ENCODE measurements at places on chromosomes 7 and 10.

DNA sequence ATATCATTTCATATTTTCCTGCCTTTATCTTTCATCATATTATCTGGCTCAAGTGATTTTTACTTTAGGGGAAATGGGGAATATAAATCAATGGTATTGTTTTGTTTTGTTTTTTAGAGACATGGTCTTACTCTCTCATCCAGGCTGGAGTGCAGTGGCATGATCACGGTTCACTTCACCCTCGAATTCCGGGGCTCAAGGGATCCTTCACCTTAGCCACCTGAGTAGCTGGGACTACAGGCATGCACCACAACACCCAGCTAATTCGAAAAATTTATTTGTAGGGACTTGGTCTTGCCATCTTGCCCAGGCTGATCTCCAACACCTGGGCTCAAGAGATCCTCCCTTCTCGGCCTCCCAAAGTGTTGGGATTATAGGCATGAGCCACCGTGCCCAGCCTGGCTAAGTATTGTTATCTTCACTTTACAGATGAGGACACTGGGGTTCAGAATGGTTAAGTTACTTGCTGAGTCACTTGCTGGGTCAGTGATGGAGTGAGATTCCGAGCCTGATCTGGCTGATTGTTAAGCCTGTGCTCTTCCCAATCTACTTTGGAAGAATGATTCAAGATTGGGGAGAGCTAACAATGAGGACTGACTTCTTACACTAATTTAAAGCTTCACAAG is 3.7 kb upstream of the SLC16A9 start:
- no peak for DNase-seq

DNA sequence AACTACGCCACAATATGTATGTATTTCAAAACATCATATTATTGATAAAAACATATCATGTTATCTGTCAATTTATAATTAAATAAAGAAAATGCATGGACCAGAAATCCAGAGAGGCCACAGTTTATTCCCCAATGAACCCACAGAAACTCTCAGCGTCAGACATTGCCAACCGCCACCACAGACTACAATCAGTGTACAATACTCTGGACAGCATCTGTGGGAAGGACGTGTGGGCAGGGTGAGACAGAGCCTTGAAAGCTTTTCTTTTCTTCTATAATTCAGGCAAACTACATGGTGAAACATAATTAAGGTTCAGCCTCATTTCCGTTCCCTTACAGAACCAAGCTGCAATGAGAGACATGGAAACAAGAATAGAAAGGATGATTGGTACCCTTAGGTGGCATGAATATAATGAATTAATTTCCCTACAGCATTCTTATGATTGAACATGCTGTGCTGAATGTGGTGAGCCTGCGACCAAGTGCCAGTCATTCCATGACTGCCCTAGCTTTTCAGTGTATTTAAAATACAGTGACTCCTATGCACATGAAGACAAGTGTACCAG is 909.3 kb downstream of the SORCS1 start:
- DNase-seq = no peak

- DNase-seq = no peak
Observed at GRCh38 chr10:124903111-124903510, 38.8 kb upstream of the ZRANB1 start.

DNA sequence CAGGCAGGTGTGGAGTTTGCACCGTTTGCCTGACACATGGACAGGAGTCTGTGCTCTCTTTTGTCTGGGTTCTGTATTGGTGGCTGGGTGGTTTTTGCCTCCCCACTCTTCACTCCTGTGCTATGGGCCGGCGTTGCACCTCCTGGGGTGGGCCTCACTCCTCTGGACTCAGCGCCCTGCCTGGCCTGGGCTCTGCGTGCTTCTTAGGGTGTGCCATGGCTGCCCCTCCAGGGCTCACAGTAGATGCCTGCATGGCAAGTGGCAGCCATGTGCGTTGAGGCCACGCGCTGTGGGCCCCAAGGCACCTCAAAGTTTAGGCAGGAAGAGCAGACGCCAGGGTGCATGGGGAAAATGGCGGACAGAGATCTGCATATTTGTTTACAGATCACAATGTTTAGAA is 319.8 kb downstream of the ADARB2 start:
- DNase-seq = no peak

GRCh38 chr10:4868357-4868657 is 42.3 kb downstream of the AKR1E2 start:
- no peak for DNase-seq

DNA sequence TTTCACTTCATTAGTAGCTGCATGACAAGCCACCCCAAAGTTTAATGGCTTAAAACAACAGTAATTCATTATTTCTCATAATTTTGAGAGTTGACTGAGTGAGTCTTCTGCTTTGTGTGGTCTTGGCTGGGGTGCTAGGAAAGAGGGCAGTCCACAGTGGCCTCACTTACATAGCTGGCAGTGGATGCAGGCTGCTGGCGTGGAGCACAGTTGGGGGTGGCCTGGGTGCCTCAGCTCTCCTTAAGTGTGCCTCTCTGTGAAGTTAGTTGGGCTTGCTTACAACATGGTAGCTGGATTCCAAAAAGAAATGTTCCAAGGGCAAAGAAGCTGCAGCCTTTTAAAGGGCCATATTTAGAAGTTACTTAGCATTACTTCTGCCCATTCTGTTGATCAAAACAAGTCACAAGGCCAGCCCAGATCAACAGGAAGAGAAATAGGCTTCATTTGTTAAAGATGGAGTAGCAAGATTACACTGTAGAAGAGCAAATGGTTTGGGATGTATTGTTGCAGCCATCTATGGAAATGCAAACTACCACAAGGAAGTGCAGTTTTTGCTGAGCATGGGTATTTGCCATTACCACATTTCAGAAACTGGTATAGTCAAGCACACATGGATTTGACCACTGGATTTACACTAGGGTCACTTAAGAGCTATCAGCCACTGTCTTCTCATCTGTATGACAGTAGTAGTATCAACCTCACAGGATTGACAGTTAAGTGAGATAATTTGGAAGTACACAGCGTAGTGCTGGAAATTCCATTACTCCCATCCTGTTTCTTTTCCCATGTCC is 33.6 kb downstream of the ZEB1 start:
- no peak for DNase-seq

DNA sequence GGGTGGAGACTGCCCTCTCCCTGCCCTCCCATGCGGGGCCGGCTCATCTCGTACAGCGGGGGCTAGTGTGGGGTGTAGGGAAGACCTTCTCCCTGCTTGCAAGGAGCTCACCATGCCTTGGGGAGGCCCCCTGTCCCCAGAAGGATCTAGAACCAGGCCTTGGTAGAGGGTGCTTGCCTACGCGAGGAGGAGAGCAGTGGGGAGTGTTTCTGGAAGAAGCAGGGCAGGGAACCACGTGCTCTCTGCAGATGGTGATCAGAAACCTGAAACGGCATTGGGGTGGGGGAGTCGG is 2.7 kb downstream of the MAFK start:
- DNase-seq = no peak

- no peak for DNase-seq
Observed at GRCh38 chr7:136687693-136688322, 180.6 kb upstream of the CHRM2 start.

DNA sequence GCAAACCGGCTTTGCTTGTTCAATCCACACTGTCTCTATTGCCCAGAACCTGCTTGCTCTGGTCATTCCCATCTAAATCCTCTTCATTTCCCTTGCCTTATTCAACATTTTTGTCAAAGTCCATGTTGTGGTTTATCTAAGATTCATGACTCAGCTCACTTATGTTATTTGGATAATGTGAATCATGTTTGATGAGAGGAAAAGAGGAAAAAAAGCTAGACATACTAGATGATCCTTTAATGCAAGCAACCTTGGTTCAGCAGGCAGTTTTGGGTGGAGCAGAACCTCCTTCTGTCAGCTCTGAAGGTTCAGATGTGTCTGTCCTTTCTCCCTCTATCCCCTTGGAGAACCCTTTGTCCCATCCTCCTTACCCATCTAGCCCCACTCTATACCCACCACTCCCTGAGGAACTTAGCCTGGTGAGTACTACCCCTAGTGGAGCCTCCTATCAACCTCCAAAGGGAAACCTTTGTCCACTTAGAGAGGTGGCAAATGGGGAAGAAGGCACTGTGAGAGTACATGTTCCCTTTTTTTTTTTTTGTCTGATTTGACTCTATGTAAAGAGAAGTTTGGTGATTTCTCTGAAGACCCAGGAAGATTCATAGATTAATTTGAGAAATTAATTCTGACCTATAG is 2.1 kb upstream of the SAMD9L start:
- DNase-seq = no peak

DNA sequence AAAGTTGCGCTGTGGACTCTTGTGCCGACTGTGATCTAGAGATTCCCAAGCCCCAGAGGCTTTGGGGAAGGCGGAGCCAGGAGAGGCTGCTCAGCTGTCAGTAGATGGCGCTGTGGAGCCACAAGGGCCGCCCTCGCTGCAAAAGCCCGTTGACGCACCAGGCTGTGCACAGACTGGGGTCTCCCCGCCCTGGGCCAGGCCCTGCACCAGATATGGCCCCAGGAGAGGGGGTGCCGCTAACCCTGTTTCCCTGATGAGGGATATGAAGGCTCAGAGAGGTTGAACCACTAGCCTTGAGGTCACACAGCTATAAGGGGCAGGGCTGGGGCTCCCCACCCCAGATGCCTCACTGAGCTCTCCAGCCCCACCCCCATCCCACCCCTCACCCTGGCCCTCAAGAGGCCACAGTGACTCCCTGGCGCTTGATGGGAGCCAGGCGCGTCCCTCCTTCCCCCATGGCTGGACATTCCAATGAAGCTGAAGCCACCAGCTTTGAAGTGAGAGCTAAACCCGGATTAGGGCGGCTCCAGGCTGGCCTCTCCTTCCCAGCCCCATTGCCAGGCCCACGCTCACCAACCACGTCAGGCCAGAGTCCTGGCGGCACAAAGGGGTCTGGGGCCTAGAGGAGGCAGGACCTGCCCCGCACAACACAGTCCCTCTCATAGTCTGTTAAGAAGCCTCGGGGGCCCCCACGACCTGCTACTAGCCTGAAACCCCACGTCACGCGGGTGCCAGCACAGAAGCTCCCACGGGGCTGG is 26.4 kb downstream of the MYL10 start:
- peak; percentile 44 for DNase-seq

GRCh38 chr7:141686670-141687069 is 15.3 kb downstream of the DENND11 start:
- DNase-seq = no peak

DNA sequence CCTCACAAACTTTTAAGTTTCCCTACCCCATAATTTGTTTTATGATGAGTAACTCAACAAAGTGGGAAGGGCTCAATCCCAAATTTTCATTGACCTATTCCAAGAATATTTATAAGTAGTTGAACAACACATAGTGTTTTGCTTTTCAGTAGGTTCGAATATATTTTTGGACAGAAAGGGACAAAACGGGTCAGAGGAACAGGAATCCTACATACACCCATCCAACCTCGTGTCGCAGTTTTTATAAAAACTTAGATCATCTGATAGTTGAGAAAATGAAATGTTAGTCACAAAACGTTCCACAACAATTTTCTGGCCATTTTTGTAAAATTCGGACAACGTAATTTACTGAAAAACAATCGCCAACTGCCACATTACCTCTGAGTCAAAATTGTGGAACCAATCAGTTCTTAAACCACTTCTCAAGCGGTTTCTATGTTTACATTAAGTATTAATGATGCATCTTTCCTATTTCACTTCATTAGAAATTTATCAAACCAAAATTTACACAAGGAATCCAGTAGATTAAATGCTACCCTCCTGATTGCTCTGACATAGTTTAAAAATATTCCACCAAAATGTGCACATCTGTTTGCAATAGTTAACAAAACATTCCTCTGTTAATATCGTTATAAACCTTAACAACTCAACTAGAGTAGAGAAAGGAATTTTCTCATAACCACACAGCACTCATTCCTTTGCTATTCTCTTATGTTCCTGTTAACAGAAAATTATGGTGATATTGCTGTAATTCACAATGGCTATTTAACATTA is 6.3 kb downstream of the WNT16 start:
- DNase-seq = no peak

GRCh38 chr10:27529010-27529783 is 25.1 kb downstream of the RAB18 start:
- no peak for DNase-seq

DNA sequence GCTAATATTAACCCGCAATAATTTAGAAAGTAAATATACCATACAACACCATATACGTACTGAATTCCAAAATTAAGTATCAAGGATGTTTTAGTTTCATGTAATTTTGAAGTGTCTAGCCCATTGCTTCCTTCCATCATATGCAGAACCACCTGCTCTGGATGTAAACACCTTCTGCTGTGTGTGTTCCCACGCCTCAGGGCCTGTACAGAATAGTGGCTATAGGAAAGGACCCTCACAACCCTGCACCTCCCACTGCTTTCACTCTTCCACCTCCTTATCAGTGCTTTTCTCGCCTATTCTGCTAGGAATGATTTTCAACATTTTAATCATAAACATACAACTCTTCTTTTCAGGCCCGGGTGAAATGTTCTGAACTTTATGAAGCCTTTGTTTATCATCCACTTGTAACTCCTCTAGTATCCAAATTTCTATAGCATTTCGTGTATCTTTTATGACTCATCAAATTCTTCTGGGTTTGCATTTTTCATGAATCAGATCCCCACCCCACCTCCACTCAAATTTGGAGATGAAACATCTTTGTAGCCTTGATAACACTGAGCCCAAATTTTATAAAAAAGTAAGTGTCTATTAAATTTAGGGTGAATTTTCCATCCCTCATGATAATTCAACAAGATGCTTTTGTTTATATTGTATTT is 1106.8 kb upstream of the C7orf33 start:
- no peak for DNase-seq

GRCh38 chr7:95584769-95585425 is 11.4 kb downstream of the PDK4 start:
- DNase-seq = no peak

- no peak for DNase-seq
Observed at GRCh38 chr7:157944734-157945291, 608.0 kb downstream of the DNAJB6 start.

DNA sequence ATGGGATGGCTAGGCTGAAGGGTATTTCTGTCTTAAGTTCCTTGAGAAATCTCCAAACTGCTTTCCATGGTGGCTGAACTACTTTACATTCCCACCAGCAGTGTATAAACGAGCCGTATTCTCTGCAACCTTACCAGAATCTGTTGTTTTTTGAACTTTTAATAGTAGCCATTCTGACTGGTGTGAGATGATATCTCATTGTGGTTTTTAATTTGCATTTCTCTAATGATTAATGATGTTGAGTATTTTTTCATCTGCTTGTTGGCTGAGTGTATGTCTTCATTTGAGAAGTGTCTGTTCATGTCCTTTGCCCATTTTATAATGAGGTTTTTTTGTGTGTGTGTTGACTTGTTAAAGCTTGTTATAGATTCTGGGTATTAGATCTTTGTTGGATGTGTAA is 226.8 kb upstream of the IGFBP3 start:
- no peak for DNase-seq

DNA sequence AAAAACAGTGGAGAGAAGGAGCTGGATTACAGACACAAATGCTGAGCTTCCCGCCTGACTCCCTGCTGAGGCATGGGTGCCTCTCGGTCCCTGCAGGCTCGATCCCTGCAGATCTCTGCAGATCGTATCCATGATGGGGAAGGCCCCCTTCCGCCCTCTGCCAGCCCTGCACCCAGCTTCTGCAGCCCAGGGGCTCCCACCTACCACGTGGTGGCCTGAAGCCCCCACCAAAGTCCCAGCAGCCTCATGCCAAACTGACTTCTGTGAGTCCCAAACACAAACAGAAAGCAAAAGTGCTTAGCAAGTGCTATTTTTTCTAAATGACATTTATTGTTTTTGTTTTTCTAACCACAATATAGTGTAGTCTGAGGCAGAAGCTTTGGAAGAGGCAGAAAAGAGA is 127.1 kb upstream of the CHST15 start:
- no peak for DNase-seq
